ENCODE measurements at places on chromosomes 2 and 18. TPM values are rescaled to one million over a fixed set of nuclear protein-coding genes. Genes with fewer than 3 reads are reported as not detected.

GRCh38 chr2:47038656-47039488 lies 116.2 kb downstream of the STPG4 start:
- no peaks in the 10 kb centered on the region for H3K27me3 ChIP-seq
- H3K36me3 ChIP-seq, result peaks cover 9% of the 10 kb centered on the region
- no peak for DNase-seq
- no peak overlapping the region for H3K27ac ChIP-seq
- peaks cover 91% of the 10 kb centered on the region for H3K4me1 ChIP-seq

DNA sequence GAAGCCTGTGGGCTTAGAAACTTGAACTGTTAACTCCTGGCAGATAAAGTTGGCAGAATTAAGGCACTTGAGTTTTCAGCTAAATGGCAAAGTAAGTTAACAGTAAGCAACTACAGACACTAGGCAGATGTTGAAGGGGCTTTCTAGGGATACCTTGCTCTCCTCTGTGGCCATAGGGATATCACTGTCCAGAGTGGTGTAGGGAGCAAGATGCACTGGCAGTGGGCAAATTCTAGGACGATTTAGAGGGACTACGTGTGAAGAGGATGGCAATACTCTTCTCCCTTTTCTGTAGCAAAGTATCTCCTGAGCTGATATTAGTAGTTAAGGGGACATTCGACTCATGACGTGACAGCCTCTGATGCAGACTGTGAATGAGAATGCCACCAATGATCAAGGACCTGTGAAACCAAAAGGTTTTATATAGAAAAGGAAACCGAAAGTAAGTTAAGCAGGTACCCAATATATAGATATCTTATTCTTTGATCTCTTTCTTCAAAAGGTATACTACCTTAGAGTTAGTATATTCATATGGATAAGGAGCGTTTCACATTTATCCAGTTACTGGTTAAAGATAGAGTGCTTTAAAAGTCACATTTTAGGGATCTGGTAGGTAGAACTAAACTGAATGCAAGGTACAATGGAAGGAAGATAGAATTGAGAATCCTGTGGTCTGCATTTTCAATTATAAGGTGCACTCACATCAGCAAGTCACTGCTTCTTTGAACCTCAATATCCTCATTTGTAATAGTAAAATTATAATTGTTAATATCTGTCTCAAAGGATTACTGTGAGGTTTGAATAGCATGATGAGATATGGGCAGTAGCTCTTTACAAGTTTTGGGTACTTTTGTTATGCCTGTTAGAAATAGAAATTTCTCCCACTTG lies 106.4 kb downstream of the KCNH7 start:
- no peaks in the 10 kb centered on the region for H3K4me1 ChIP-seq
- H3K36me3 ChIP-seq, result no peaks in the 10 kb centered on the region
- no peaks in the 10 kb centered on the region for H3K27me3 ChIP-seq
- no peak overlapping the region for H3K27ac ChIP-seq
- H3K4me3 ChIP-seq, result no peak overlapping the region
- no peak for DNase-seq

DNA sequence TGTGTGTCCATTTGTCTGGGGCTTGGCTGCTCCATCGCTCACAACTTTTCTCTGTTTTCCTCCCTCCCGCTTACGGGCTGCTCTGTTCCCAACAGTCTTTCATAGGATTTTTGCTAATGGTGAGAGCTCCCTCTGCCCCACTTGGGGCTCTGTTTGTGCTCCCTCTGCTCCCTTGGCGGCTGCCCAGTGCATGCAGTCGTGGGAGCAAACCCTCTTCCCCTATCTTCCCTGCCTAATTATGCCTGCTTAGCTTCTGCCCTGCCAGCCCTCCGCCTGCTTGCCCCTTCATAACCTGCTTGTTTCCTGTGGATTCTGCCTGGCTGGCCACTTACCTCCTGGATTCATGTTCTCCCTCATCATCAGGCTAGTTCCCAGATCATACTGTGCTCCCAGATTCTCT lies 6.6 kb upstream of the KRTCAP3 start:
- H3K36me3 ChIP-seq, result peaks cover 69% of the 10 kb centered on the region
- H3K27ac ChIP-seq, result no peak overlapping the region
- no peaks in the 10 kb centered on the region for H3K27me3 ChIP-seq
- peaks cover 3% of the 10 kb centered on the region for H3K4me1 ChIP-seq
- H3K4me3 ChIP-seq, result no peak overlapping the region

- no peaks in the 10 kb centered on the region for H3K27me3 ChIP-seq
- H3K27ac ChIP-seq, result no peak overlapping the region
- H3K36me3 ChIP-seq, result peaks cover 34% of the 10 kb centered on the region
- no peak for DNase-seq
Measured at GRCh38 chr2:230443541-230443940, 27.5 kb downstream of the SP100 start.

GRCh38 chr2:177689623-177690022 lies 297.1 kb downstream of the AGPS start:
- no peak overlapping the region for H3K4me3 ChIP-seq
- no peak for DNase-seq
- H3K4me1 ChIP-seq, result no peaks in the 10 kb centered on the region
- no peak overlapping the region for H3K27ac ChIP-seq

GRCh38 chr2:198314559-198315153 lies 510.3 kb downstream of the PLCL1 start:
- H3K36me3 ChIP-seq, result no peaks in the 10 kb centered on the region
- H3K4me3 ChIP-seq, result no peak overlapping the region
- H3K27me3 ChIP-seq, result peaks cover 4% of the 10 kb centered on the region

DNA sequence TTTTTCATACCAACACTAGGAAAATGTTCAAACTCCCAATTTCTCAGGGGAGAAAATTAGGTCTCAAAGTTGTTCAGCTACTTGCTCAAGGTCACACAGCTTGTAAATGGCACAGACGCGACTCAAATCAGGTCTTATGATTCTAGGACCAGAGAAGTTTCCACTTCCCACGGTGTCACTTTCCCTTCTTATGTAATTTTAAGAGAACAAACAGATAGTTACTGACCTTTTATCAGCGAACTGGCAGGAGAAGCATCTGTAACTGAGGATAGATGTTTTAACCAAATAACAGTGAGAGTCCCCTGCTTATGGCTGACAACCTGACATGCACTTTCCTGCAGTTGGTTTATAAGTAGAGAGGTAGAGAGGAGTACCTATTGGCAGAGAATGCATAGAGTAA lies 2.1 kb upstream of the KCNJ3 start:
- H3K27ac ChIP-seq, result no peak overlapping the region
- H3K4me3 ChIP-seq, result no peak overlapping the region
- H3K27me3 ChIP-seq, result peaks cover 30% of the 10 kb centered on the region
- no peaks in the 10 kb centered on the region for H3K36me3 ChIP-seq
- H3K4me1 ChIP-seq, result peaks cover 21% of the 10 kb centered on the region
- no peak for DNase-seq

- no peaks in the 10 kb centered on the region for H3K27me3 ChIP-seq
- DNase-seq, result no peak
- no peak overlapping the region for H3K27ac ChIP-seq
Measured at GRCh38 chr2:218224186-218224585, 7.2 kb downstream of the ARPC2 start.

DNA sequence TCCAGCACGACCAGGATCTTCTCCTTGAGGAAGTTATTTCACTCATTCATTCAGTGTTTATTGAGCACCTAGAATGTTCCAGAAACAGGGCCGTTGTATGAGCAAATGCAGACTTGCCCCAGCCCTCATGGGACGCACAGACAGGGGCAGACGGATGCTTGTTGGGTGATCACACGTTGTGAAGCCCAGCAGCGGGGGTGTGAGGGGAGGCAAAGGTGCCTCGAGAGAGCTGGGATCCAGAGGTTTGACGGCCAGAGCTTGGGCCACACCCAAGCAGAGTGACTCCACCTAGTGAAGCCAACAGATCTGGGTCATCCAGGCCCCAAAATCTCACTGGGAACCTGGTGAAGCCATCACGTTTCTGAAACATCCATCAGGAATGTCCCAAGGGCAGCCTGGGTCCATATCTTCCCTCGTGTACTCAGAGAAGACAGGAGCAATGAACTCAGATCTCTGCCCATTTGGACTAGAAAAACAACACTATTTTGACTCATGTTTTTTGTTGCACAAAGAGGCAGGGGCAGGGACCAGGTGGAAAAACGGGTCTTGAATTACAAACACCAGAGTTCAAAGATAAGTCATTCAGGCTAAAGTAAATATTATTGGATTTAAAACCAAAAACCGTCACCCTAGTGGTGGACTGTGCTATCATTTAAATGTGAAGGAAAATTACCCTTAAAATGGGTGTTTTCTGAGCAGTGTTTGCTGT lies 54.9 kb upstream of the RBM44 start:
- H3K4me3 ChIP-seq, result no peak overlapping the region
- peaks cover 38% of the 10 kb centered on the region for H3K36me3 ChIP-seq
- H3K4me1 ChIP-seq, result peaks cover 10% of the 10 kb centered on the region
- no peak overlapping the region for H3K27ac ChIP-seq

DNA sequence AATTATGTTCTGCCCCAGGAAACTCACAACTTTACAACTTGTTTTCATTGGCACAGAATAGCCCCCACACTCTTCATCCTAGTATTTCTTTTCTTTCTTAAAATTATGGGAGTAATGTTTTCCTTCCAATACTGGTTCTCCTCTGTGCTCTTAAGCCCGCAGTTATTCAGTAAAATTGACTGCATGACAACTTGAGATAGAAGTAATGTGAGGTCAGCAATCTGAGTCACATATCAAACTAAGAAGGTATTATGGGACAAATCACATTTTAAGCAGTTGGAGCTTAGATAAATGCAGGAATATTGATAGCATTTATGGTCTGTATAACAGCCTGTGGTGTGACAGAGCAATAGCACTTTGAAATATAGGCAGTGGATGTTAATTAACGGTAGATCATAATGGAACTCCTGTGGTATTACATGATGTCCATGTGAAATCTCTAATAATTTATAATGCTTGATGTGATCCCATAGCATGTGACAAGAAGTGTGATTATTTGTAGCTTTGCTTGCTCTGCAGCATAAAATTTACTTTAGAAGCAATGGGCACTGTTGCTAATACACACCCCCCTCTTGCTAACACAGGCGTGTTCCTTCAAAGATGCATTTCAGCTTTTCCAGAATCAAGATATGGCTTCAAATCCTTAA lies 351.4 kb upstream of the CDH20 start:
- no peak overlapping the region for H3K27ac ChIP-seq
- DNase-seq, result no peak
- no peaks in the 10 kb centered on the region for H3K36me3 ChIP-seq
- H3K27me3 ChIP-seq, result no peaks in the 10 kb centered on the region

SFTPB gene
- total RNA-seq, result not detected

ARID5A gene
- total RNA-seq, result 11.3 TPM

UGT1A10 gene
- total RNA-seq, result not detected

LRATD1 gene
- total RNA-seq, result 4.8 TPM

All from muscle of leg (tissue), 16 donors.